ENCODE measurements at places on chromosomes 12 and 14. TPM values are rescaled to one million over a fixed set of nuclear protein-coding genes. Genes with fewer than 3 reads are reported as not detected.
A peak's percentile ranks its signal among the peaks of the same experiment; 100 is the strongest.

DNA sequence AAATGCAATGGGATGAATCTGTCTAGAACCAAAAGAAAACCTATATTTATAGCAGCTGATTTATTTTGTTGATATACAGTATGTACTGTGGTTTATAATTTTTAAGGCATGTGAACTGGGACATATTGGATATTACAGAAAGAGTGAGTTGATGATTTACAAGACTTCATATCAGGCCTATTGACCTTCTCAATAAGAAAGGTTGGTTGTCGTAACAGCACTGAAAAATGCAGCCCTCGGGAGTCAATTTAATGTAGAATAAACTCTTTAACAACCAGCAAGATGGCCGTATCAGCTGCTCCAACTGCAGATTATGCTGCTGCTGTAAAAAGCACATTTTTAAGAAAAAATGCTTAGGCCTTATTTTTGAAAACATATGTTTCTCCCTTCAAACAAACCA lies 407.3 kb downstream of the GXYLT1 start:
- DNase-seq: no peak

- no peak for DNase-seq
Observed at GRCh38 chr12:127731657-127732056, 535.3 kb upstream of the TMEM132C start.

DNA sequence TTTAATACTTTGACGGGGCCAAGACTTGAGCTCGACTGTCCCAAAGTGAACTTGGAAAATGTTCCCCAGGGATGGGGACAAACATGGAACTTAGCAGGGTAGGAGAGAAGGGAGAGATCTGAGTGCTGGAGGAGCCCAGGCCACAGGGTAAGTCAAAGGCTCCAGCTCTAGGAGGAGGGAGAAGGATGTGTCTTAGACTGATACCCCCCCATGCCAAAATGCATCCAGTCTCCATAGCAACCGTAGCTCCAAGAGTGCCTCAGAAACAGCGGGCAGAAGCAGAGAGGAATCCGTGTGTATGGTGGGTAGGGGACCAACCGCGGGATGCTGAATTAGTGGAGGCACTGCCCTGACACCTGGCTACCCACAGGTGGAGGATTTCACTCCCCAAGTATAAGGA lies 845 bp upstream of the AGAP2 start:
- DNase-seq: no peak

- no peak for DNase-seq
Observed at GRCh38 chr14:24806061-24806678, 172.2 kb upstream of the GZMB start.

- no peak for DNase-seq
Observed at GRCh38 chr14:62314221-62314620, 552.0 kb downstream of the SNAPC1 start.

- DNase-seq: no peak
Observed at GRCh38 chr14:98167705-98168104, 1104.3 kb downstream of the BCL11B start.

GRCh38 chr12:46628176-46628575 lies 197.6 kb downstream of the SLC38A4 start:
- no peak for DNase-seq

DNA sequence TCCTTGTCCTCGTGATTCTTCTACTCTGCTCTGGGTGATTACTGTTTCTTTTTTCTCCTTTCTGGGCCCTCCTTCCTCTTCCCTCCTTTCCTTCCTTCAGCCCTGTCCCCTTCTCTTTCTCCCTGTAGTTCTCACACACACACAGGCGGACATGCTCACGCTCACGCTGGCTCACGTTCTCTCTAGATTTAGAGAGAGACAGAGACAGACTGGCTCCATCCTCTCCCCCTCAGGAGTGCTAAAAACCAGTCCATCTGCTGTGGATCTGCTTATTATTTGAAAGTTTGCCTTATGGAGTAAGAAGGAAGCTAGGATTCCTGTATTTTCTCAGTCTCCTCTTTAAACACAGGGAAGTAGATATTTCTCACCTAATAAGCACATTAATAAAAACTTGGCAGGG lies 48.1 kb downstream of the KCNA1 start:
- no peak for DNase-seq

DNA sequence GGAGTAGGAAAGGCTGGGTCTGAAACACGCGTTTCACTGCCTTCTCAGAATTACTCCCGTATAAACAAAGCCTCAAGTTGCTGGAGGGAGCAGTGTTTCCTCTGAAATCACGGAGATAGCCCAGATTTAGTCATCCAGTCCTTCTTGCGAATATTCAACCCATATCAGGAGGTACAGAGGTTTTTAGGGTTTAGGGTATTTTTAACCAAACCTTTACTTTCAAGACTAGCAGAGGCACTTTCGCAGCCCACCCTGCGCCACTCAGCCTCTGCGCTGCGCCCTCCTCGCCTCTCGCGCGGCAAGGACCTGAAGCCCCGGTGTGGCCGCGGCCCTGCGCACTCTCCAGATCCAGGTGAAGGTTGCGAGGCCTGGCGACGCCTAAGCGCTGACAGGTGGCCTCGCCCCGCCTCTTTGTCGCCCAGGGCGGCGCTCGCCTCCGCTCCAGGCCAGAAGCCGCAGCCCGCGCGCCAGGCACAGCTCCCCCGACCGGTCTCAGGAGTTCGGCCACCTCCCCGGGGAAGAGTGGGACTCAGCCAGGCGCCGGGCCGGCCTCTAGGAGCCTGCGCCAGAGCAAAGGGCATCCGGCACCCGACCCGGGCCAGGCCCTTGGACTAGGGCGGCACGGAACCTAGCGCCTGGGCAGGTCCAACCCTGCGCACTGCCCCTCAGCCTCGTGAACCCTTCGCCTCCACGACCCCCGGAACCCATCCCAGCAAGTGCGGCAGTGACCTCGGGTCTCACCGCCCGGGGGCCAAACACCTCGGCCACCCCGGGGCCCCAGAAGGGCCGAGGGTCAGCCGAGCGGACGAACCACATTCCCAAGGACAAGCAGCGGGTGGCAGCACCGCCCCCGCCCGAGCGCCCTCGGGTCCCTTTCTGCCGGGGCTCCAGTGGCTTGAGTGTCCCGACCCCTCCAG lies 1.8 kb upstream of the SAMD4A start:
- peak; percentile 65 for DNase-seq

DNA sequence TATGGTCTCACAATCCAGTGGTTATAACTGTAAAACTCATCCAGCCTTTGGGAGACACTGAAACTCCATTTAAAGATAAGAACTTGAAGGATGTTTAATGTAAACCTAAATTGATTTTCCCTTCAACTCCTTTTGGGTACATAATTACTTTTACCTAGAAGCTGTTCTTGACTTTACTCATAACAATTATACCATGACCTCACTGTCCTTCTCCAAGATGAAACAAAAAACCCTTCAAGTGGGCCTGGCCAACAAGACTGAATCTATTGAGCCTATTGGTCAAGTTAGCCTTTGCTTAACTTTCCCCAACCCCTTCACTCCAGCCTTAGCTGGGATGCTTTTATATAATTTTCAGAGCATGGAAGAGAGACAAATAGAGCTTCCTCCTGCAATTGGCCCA lies 22.5 kb downstream of the PARP2 start:
- DNase-seq: no peak

Gene SPX
- 0.76 TPM for total RNA-seq

Gene AP1G2
- 329 TPM for total RNA-seq

Gene C14orf39
- not detected for total RNA-seq

Gene RPL10L
- not detected for total RNA-seq

Gene WDHD1
- total RNA-seq: 4.7 TPM

Gene GPR68
- 18.8 TPM for total RNA-seq
